Activated CD8-positive, alpha-beta memory T cell treated with anti-CD3 and anti-CD28 coated beads, Interleukin-2, amount 10 ng/mL, durations not matched to agents 7 days and 5 days (primary cell): ENCODE measurements at places on chromosomes 1 and 21.

DNA sequence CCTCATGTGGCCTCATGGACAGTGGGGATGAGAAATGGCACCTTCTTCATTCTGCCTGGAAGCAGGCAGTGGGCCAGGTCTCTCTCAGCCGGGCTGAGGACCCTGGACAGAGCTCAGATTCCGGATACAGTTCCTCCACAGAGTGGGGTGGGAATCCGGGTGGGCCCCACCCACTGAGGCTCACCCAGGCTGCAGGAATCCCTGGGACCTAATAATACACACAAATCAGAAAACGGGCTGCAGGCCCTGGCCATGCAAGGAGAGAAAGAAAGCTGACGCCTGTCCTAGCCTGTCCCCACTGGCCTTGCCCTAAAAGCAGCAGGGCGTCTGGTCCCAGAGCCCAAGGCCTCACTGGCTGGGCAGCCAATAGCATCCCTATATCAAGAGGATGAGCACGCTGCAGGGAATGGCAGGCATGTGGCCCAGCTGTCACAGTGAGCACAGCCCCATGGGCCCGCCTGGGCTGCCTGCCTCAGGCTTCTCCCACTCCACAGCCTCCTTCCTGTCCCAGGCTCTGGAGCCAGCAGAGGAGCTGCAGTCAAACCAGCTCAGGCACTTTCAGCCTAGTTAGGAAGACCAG, 25.3 kb downstream of the ACTA1 start:
- no peaks in the 10 kb centered on the region for H3K36me3 ChIP-seq
- H3K4me1 ChIP-seq = peaks cover 26% of the 10 kb centered on the region
- no peak for DNase-seq
- no peak overlapping the region for H3K4me3 ChIP-seq
- H3K27ac ChIP-seq = no peak overlapping the region

DNA sequence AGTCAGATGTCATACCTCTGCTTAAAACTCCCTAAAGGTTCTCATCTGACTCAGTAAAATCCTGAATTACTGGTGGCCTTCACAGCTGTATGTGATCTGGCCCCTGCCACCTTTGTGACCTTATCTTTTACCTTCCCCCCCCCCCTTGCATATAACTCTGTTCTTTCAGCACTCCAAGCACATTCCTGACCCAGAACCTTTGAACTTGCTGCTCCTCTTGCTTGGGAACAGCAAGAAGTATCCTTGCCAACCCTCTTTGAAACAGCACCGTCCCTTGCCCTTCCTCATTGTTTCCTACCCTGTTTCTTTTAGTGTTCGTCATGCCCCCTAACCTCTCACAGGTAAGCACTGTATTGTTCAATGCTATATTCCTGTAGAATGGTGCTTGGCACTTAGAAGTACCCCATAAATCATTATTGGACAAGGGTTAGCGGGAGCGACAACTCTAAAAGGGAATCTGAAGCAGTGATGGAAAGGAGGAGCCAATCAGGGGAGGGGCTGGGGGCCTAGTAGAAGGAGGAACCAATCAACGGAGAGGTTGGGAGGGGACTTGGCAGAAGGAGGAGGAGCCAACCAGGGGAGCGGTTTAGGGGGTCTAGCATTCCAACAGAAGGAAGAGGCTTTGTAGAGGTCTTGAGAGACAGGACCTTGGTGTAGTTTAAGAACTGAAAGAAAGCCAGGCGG, 13.9 kb downstream of the CACHD1 start:
- H3K4me1 ChIP-seq = no peaks in the 10 kb centered on the region
- no peaks in the 10 kb centered on the region for H3K36me3 ChIP-seq
- H3K27me3 ChIP-seq = peaks cover 25% of the 10 kb centered on the region
- H3K27ac ChIP-seq = no peak overlapping the region

DNA sequence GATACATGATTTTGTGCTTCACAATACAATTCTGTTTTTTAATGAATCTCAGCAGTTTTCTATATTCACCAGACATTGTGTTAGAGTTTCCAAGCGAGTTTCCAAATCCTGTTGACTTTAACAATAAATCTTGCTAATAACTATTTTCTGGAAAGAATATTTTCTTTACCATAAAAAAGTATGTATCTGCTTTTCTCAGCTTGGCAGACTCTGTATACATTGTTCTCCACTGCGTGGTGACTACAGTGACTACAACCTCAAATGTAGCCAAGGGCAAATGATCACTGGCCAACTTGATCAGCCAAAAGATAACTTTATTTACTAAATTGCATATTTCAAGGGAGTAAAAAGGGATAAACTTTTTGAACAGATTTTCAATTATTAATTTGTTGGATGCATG, 325.9 kb upstream of the ADAMTS5 start:
- no peak overlapping the region for H3K27ac ChIP-seq
- H3K27me3 ChIP-seq = no peaks in the 10 kb centered on the region

GRCh38 chr21:28437061-28437460, 555.6 kb downstream of the LTN1 start:
- no peaks in the 10 kb centered on the region for H3K36me3 ChIP-seq
- no peak overlapping the region for H3K27ac ChIP-seq
- H3K27me3 ChIP-seq = peaks cover 5% of the 10 kb centered on the region
- H3K4me1 ChIP-seq = no peaks in the 10 kb centered on the region
- DNase-seq = no peak
- H3K4me3 ChIP-seq = no peak overlapping the region

GRCh38 chr1:93123201-93123783, 44.2 kb downstream of the MTF2 start:
- H3K36me3 ChIP-seq = peaks cover 39% of the 10 kb centered on the region
- H3K27me3 ChIP-seq = no peaks in the 10 kb centered on the region
- no peak for DNase-seq

DNA sequence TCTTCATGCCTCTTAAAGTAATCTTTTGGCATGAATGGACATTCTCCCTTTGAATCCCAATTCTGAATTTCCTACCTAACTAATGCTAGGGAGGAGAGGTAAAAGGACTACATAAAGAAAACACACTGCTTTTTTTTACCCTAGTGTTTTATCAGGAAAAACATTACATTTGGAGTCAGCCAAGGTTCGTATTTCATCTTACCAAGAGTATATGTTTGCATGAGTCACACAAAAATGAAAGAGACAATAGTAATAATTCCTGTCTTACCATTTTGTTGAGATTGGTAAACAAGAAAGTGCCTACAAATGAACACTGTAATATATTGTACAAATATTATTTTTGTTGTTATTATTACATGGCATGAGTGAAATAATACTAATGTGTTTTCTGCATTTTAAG, 112.9 kb upstream of the WARS2 start:
- H3K4me3 ChIP-seq = no peak overlapping the region
- no peak overlapping the region for H3K27ac ChIP-seq
- no peaks in the 10 kb centered on the region for H3K4me1 ChIP-seq
